Ammon's horn (tissue), 1 donor: ENCODE measurements at places on chromosomes 2 and 18.

DNA sequence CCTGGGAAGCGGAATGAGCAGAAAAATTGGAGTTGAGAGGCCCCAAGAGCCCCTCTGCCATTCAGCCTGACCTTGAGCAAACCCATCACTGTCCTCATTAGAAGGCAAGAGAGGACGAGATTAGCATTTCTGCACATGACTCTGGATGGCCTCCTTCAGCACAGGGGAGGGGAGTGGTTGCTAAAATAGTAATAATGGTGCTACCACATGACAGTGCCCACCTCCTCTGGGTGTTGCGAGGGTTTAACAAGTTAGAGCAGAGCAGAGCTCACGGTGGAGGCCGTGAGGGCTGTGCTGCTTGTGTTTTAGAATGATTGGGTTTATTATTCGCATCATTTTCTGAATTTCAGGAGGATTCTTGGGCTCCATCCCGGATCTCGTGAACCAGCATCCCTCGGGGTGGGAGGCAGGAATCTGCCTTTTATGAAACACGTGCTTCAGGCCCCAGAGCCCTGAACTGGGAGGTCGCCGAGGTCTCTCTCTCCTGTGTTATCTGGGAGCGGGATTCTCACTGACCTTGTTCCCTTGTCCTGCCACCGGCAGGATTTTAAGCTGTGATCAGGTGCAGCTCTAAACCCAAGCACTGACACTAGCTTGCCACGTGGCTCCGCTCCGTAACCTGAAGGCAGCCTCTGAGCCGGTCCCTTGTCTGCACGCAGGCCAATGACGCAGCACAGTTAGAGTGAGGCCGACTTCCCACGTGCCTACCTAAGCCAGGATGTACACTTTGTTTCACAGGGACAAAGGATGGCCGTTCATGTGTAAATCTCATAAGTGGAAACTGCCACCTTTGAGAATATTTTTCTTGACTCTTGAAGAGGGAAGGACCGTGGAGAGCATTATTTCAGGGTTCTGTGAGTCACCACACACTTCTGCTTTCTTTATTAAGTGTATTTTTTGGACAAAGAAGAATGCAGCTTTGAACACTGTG, 142.3 kb downstream of the ACOXL start:
- no peak for DNase-seq

DNA sequence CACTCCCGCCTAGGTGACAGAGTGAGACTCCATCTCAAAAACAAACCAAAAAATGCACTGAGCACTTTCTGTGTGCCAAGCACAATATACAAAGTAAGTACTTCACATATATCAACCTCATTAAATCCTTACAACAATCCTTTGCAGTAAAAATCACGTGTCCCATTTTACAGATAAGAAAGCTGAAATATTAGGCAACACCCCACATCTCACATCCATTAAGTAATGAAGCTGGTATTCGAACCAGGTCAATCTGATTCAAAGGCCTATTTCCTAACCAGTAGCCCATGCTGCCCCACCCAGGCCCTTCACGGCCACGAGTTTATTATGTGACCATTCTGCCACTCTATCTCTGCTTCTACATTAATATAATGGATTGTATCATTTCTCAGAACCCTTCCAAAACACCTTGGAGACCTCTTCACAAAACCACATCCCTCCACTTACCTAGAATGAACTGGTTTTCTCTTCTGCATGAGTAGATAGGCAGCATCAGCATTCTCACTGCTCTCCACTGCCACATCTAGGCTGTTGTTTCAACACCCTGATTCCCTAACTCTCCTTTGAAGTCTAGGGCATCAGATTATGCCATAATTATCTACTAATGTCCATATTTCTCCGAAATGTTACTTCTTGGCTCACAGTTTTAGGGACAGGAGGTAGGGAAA, 3.1 kb upstream of the EXOC6B start:
- DNase-seq: no peak

DNA sequence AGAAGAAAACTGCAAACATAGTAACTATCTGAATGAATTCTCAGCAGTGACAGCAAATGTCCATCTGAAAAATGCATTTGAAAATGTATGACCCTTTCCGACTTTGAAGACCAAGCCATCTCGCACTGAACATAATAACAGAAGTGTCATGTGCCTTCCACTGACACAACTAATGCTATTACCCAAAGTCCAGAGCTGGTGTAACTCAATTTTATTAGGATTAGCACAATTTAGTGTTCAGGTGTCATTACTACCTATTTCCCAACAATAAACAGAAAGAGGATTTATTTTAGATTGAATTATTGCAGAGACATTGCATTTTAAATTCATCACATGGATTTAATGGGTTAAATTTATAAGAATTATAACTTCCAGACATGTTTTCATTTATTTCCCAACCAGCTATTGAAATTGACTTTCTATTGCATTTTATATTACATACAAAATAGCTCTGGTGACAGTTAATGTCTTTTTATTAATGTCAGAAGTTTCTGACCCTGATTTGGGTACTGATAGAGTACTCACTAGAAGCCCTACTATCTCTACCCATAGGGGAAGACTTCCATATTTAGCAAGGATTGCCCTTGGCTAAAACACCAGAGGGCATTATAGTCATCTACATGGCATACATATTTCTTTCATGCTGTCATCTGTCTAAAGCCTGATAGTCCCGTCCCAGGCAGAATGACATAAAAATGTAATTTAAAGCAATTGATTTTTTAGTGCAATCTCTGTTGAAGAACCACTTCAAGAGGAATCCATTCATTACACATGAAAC, 7.0 kb upstream of the STK39 start:
- DNase-seq: no peak

GRCh38 chr2:240325016-240326007, 110.2 kb upstream of the GPC1 start:
- DNase-seq: peak; percentile 58

DNA sequence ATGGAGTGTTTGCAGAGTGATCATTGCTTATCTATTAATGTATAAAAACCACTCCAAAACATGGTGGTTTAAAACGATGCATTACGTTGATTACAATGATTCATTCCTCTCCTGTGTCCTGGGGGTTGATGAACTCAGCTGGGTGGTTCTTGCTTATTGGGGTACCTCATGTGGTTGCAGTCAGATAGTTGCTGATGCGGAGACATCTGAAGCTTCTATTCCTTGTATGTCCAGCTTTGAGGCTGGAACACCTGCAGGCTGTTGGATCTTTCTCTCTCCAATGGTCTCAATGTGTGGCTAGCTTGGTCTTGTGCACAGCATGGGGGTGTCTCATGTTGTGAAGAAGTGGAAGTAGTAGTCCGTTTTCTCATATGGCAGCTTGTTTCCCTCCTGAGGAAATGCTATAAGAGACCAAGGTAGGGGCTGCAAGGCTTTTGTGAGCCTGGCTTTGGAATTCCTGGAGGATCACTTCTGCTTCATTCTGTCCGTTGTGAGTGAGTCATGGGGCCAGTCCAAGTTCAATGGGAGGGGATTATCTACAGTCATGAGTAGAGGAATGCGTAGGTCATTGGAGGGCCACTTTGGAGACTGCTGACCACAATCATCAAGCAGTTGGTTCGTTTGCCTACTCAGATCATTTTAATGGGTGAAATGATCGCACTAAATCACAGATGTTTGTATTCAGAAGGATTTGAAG, 601.0 kb downstream of the SLC4A3 start:
- no peak for DNase-seq

GRCh38 chr2:12663306-12664037, 53.3 kb upstream of the TRIB2 start:
- DNase-seq: peak; percentile 21

DNA sequence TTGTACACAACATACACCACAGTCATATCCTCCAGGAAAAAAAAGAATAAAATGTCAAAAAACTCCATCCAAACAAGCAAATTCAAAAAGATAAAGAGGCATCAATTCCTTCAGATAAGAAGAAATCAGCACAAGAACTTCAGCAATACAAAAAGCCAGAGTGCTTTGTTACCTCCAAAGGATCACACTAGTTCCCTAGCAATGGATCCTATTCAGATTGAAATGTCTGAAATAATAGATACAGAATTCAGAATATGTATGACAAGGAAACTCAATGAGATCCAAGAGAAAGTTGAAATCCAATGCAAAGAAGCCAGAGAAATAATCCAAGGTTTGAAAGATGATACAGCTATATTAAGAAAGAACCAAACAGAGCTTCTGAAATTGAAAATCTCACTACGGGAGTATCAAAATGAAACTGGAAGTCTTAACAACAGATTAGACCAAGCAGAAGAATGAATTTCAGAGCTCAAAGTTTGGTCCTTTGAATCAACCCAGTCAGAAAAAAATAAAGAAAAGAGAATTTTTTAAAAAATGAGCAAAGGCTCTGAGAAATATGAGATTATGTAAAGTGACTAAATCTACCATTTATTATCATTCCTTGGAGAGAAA, 80.6 kb downstream of the TRABD2A start:
- no peak for DNase-seq

DNA sequence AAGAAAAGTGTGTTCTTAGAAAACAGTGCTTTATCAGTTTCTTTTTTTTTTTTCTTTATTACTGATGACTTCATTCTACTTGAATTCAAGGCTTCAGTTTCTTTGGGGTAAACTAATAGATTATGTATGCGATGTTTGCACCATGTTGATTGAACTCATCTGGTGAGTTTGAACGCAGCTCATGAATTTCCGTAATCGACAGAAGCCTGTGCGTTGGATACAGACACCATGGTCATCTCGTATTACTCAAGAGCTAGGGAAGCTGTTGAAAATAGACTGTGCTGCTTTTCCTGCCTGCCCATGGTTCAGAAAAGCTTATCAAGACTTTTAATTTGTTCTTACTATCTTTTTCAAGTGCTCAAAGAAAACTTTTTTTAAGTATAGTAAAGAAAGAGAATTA, 185.5 kb upstream of the NRP2 start:
- no peak for DNase-seq

DNA sequence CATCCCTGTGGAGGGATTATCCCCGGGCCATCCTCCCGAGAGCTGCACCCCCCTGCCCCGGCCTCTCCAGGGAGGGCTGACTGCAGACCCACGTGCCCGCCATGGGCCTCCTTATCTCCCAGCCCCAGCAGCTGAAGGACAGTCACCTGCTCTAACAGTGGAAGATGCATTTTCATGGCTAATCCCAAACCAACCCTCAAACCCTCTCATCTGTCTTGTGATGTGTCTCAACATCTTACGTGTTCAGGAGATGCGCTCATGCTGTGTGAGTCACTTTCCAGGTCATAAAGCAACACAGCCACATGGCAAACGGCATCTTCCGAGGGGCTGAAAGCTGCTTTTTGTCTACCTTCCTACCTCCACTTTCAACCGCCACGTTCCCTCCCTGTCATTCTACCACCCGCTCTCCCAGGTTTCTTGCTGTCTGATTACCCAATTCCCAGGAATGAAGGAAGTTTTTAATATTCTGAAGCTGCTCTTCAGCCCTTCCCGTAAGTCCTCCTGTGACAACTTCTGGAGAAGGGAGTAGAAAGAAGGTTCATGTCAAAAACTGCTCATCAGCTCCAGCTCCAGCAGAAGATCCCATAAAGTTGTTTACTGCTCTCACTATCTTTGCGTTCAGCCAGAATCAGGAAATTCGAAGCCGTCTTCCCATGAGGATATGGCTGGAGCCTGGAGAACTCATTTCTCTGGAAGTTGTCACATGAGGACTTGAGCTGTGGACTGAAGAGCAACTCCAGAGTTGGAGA, 54.5 kb downstream of the MBP start:
- no peak for DNase-seq
